ENCODE measurements at places on chromosomes 4 and X.

DNA sequence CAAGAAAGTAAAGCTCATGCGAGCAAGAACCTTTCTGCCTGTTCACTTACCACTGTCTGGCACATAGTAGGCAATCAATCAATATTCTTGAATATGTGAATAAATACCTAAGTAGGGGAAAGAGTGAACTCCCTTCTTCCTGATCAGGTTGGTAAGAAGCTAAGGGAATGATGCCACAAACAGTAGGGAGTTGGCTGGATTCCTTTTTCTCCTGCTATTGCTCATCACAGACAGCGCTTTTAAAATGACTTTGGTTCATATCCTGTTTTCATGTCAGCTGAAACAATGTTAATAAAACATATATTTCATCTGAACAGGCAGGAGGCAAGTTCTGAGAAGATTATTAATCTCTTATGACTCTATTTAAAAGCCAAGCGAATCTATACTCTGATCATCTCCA lies 99.2 kb downstream of the NSUN7 start:
- DNase-seq: peak; percentile 8
- no peaks in the 10 kb centered on the region for H3K36me3 ChIP-seq
- no peaks in the 10 kb centered on the region for H3K4me1 ChIP-seq
- H3K4me3 ChIP-seq: no peak overlapping the region

DNA sequence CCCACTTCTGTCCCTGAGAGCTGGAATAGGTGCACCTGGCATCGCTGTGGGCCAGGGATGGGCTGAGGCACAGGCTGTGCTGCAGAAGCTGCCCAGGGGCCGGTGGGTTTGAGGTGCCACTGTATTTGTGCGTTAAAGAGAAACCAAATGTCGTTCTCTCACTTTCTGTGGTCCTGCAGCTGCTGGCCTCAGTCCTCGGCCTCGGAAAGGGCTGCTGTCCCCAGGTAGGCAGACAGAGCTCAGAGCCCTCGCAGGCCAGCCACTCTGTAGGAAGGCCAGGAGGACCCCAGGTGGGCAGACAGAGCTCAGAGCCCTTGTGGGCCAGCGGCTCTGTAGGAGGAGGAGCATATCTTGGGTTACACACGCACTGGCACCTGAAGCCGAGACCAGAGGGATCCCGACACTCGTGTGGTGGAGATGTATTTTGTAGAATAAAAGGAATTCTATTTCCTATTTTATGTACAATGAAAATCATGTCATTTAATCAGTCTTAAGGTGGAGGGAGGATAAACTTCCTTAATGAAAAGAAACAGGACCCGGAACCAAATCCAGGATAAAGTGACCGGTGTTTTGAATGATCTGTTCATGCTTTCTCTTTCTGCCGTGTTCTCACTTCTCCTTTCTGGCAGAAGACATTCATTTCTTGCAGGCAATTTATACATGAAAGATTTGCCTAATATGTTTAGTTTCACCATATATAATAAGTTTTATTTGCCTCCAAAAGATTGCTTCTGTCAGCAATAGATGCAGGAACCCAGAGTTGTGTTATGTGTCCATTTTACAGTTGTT lies 54.4 kb upstream of the HGFAC start:
- H3K27ac ChIP-seq: no peak overlapping the region
- no peak overlapping the region for H3K4me3 ChIP-seq
- DNase-seq: no peak
- H3K4me1 ChIP-seq: peaks cover 9% of the 10 kb centered on the region

- no peak overlapping the region for H3K27ac ChIP-seq
- H3K4me1 ChIP-seq: no peaks in the 10 kb centered on the region
- no peak overlapping the region for H3K4me3 ChIP-seq
- no peaks in the 10 kb centered on the region for H3K27me3 ChIP-seq
These were observed 32.9 kb downstream of the STIM2 start for GRCh38 chr4:26893491-26893890.

DNA sequence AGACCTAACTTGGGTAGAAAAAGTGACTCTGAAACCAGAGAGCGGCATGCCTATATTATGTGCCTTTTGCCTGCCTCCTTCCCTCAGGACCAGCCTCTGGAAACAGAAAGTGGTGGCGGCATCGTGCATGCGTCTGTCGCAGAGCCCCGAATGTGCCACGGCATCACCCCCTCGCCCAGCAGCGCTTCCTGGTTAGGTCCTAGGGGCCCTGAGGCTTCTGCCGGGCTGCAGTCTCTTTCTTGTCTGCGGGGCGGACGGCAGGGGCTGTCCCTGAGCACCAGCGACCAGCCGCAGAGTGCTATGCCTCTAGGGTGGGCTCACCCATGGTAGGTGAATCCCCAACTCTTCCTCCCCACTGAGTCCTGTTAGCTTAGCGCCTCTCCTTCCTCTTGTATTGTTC lies 68.7 kb downstream of the VSIG4 start:
- no peaks in the 10 kb centered on the region for H3K27me3 ChIP-seq
- DNase-seq: no peak
- no peak overlapping the region for H3K4me3 ChIP-seq
- H3K27ac ChIP-seq: no peak overlapping the region

- no peaks in the 10 kb centered on the region for H3K4me1 ChIP-seq
- no peak for DNase-seq
- H3K27me3 ChIP-seq: no peaks in the 10 kb centered on the region
- H3K36me3 ChIP-seq: no peaks in the 10 kb centered on the region
- H3K27ac ChIP-seq: no peak overlapping the region
These were observed 31.8 kb downstream of the MSL3 start for GRCh38 chrX:11789809-11790208.

Measured in mesendoderm (in vitro differentiated cells).